Mammary epithelial cell (primary cell): ENCODE measurements at places on chromosomes 2 and 18.
A peak's percentile ranks its signal among the peaks of the same experiment; 100 is the strongest.

GRCh38 chr2:10890706-10891270, 20.9 kb upstream of the KCNF1 start:
- DNase-seq: no peak

GRCh38 chr2:219836647-219837177, 209.3 kb downstream of the SLC4A3 start:
- peak; percentile 31 for DNase-seq

- no peak for DNase-seq
Observed at GRCh38 chr2:157470321-157470720, 26.4 kb upstream of the CYTIP start.

GRCh38 chr2:65939687-65940086, 495.2 kb upstream of the MEIS1 start:
- no peak for DNase-seq

- DNase-seq: no peak
Observed at GRCh38 chr2:120660771-120661459, 74.8 kb upstream of the GLI2 start.

GRCh38 chr2:216632952-216633615, at the start of gene IGFBP2:
IGFBP2 (plus strand) TSS chr2:216633420; CDS start chr2:216633524, 104 bp downstream.
- DNase-seq: peak; percentile 59

DNA sequence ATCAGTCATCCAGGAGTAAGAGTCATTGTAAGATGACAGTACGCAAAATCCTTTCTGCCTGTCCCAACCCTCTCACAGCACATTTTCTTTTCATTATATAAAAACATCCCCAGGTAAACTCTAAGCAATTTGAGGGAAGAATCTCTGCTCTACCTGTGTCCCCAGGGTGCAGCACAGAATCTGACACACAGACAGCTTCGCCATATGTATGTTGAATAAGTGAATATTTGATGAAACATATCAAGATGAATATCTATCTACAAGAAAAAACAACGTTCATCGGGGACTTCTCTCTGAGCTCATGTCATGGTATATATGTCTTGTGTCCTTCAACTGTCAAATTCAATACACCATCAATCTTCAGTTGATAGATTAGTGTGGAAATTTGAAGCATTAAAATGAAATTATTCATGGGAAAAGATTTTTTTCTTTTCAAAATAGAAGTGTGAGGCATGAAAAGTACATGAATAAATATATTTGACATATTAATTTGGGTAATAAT, 94.5 kb upstream of the KYNU start:
- DNase-seq: no peak

DNA sequence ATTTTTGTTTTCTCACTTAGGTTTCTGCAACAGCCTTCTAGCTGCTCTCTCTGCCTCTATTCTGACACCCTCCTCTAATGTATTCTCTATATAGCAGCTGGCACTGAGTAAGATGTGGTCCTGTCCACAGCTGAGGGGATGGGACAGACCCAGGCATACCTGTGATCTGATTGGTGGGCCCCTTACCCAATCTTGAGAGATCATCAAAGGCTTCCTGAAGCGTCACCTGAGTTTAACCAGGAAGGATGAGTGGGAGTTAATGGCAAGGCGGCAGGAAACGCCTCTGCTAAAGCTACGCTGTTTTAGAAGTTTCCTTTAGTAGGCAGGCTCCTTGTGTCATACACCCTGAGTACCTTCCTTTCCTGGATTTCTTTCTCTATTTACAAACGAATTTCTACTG, 5.7 kb upstream of the TET3 start:
- no peak for DNase-seq

DNA sequence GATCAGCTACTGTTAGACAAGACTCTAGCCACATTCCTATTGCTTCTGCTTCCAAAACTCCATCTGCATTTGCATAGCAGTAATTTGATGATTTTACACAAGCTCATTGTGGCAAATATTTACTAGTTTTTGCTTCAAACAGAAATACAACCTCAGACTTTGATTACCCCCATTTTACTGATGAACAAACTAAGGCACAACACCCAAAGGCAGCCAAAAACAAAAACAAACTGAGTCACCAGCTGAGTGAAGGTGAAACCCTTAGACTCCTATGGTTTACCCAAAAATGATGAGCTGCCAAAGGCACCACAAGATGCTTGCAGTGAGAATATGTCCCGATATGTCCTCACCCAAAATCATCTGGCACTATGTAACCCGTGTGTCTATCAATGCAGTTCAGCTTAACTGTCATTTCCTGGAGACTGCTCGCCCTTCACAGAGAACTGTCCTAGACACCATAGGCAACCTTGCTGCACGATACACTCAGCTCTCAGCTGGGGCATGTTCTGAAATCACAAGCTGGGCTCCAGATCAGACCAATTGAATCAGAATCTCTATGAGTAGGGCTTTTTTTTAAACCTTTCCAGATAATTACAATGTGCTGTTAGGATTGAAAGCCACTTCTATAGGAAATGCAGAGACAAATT, 4.1 kb upstream of the EVA1A start:
- DNase-seq: no peak

GRCh38 chr2:73092146-73092783, 20.5 kb downstream of the RAB11FIP5 start:
- no peak for DNase-seq

- DNase-seq: no peak
Observed at GRCh38 chr2:231614559-231615057, 21.9 kb downstream of the TEX44 start.

- peak; percentile 86 for DNase-seq
Observed at GRCh38 chr2:159035790-159036411, 67.5 kb downstream of the TANC1 start.

DNA sequence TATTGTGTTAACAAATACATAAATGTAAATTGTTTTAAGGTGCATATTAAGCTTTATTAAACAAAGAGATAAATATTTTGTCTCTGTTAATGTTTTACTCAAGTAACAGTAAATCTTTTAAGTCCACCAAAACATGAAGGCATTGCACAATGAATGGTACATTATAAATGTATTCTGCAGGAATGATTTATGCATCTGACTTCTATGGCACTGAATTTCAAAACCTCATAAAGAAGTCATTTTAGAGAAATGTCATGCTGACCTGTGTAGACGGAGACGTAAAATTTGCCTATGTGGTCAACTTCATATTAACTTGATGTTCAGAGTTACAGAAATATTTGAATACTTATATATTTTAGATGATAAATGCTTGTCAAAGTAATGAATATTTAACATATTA, 194.7 kb downstream of the BABAM2 start:
- no peak for DNase-seq

DNA sequence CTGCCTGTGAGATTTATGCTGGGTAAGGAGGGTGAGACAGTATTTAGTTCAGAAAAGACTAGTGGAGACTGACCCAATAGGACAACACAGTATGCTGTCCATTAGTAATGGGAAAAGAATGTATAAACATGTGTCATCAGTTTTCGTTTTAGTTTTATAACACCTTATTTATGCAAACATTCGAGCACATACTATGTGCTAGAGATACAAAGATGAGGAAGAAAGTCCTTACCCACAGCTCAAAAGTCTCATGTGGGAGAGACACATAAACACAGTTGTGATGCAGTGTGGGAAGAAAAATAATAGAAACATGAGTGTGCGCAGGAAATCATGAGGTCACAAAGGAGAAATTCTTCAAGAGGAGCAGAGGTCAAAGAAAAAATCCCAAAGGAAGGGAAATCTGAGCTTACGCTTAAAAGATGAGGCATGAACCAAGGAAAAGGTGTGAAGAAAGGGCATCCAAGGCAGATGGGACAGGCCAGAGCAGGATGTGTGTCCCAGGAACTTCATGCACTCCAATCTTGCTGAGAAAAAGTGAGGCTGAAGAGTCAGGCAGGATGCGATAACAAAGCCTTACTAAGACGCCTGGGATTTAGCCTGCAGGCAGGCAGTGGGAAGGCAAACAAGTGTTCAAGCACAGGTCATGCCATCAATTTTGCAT, 8.1 kb downstream of the METTL21A start:
- peak; percentile 60 for DNase-seq
